Astrocyte (in vitro differentiated cells and primary cell): ENCODE measurements at places on chromosomes 11 and 22.
A peak's percentile ranks its signal among the peaks of the same experiment; 100 is the strongest.

DNA sequence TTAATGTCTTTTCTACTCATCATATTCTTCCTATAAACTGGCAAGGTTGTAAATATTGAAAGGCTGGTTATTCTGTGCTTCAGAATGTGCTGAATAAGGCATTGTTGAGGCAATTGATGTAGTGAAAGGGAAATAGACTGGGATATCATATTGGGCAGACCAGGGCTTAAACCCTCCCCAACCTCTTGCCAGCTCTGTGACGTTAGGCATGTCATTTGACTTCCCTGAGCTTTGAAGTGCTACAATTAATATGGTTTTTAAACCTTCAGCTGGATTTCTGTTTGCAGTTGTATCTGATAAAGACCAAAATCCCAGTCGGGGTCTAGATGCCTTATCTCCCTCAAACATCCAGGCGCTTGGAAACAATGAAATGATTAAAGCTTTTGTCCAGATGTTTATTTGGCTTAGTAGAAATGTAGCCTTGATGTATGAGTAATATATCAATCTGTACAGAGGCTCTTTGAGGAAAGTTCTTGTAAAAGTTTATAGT, 208.1 kb downstream of the DBX1 start:
- peak; percentile 74 for DNase-seq

GRCh38 chr11:117932426-117932825, 3.2 kb upstream of the TMPRSS13 start:
- DNase-seq, result no peak

DNA sequence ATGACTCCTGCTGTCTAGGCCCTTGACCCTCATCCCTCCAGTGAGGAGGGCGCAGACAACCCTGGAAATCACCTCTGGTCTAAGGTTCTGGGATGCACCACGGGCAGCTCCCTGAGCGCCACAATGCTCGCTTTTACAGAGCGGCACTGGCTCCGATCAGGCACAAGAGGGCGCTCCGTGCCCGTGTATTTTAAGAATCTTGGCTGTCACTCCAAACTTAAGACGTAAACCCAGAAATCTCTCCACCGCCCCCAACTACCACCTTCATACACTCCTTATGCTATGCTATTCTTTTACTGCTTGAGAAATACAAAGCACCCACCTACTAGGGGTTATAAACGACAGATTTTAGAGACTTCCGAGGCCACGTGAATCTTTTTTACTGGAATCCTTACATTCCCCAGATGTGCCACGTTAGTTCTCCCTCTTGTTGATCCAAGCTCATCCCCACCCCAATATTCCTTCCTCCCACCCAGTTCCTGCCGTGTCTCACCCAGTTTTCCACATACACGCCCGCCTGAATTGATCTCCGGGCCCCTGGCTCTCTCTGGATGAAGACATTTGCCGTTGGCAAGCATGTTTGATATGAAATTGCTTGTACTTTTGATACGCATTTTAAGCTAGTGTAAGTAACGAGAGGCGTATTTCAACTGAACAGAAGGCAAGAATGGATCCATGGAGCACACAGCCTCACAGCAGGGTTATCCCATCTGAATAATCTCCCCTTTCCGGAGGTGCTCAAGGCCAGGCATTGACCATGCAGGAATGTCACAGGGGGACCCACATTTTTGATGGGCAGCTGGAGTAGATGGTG, 453.5 kb downstream of the OPCML start:
- DNase-seq, result no peak

GRCh38 chr11:45181193-45181888, 34.9 kb downstream of the PRDM11 start:
- DNase-seq, result no peak

DNA sequence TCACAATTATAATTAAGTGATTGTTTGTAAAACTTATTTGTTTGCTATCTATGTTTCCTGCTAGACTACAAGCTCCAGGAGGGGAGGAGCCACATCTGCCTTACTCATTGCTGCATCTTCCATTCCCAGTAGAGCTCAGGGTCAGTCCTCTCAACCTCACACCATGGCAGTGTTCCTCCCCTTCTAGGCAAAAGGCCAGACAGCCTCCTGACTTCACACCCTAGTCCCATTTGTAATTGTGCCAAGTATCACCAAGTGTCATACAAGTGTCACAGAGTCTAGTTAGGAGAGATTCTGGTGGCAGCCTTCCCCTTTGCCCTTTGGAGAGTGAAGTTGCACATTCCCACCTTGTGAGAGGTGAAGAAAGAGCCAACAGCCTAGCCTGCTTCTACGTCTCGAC, 490.4 kb downstream of the INSC start:
- no peak for DNase-seq

GRCh38 chr11:118938491-118939403, 13.0 kb upstream of the BCL9L start:
- DNase-seq, result peak; percentile 92

GRCh38 chr11:58067685-58068084, 36.9 kb downstream of the OR6Q1 start:
- peak; percentile 22 for DNase-seq

GRCh38 chr11:16289541-16289940, 66.8 kb downstream of the SOX6 start:
- no peak for DNase-seq

DNA sequence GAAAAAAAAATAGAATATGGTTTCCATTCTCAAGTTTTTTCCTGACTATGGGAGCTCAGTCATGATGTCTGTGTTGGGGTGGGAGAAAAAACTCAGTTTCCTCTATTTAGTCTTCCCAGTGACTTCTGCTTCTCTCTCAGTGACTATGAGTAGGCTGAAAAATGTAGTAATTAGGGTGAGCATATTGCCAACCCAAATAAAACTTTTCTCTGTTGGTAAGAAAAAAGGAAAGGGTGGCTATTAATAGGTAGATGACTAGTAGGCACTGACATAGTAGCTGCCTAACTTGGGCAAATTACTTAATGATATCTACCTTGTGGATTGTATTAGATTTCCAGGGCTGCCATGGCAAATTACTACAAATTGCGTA, 34.2 kb upstream of the BIRC3 start:
- peak; percentile 68 for DNase-seq

DNA sequence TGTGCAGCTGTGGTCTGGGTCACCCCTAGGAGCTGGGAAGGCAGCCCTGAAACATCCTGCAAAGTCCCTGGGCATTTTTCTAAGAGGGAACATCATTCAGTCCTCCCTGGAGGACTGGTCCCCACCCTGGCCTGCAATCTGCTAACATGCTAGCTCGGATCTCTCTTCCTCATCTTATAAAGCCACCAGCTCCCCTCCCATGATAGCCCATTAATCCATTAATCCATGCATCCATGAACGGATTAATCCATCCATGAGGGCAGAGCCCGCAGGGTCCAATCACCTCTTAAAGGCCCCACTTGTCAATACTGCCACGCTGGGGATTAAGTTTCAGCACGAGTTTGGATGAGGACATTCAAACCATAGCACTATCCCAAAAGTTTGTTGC, 12.1 kb downstream of the PRG3 start:
- no peak for DNase-seq

GRCh38 chr11:28168718-28169117, 60.5 kb downstream of the METTL15 start:
- no peak for DNase-seq

- DNase-seq, result no peak
Measured at GRCh38 chr22:45908961-45909360, 68.0 kb downstream of the WNT7B start.

DNA sequence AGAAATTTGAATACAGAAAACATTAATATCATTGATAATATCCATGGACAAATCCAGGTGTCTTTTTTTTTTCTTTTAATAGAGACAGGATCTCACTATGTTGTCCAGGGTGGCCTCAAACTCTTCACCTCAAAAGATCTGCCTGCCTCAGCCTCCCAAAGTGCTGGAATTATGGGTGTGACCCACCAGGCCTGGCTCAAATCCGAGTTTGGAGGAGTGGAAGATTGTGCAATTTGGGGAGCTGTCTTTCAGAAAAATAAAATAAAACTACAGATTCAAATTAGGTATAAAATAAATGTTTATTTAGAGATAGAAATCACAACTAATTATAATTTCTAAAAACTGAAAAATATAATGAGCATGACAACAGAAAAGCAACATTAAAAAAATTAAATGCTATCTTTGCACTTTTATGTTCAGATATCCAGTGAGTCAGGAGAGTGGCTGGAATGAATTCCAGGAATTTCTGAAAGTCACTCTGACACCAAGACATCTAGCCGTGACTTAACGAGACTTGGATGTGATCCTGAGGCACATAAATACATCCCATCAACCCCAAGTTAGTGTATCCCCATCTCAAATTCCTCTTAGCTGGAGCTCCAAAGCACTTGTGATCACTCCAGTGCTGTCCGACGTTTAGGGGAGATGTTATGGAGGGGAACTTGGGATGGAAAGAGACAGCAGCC, 128.6 kb upstream of the THY1 start:
- DNase-seq, result peak; percentile 14

GRCh38 chr11:64854157-64854533, 9.7 kb upstream of the CDC42BPG start:
- DNase-seq, result no peak

GRCh38 chr11:112539741-112540140, 279.1 kb upstream of the PLET1 start:
- no peak for DNase-seq

- DNase-seq, result no peak
Measured at GRCh38 chr11:30763951-30764350, 177.8 kb upstream of the MPPED2 start.

- DNase-seq, result peak; percentile 34
Measured at GRCh38 chr11:106875013-106875412, 143.3 kb downstream of the GUCY1A2 start.

DNA sequence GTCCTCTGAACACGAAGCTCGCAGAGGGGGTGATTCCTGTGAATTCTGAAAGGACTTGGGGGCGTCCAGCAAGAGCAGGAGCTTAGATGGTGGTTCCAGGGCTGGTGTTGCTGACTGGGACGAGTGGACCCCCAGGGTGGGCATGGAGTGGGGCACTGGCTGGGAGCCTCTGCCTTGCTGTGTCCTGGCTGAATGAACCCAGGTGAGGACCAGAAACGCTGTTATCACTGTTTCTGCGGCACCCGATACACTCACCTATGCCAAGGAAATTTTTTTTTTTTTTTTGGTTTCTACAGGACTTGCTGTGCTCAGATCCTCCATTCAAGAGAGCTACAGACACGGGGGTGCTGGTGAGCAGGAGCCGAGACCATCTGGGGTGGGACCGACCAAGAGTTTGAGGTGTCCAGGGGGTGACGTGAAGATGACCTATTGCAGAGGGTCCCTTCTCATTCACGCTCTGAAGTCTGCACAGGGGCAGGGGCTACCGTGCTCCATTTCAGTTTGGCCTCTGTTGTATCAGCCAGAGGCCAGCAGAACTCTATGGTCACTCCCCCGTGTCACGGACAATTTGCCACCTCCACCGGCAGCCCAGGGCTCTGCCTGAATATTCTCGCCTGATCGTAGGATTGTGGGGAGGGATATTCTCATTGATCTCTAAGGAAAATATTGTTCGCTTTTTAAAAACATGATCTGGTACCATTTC, 3.6 kb downstream of the SMIM38 start:
- DNase-seq, result no peak

DNA sequence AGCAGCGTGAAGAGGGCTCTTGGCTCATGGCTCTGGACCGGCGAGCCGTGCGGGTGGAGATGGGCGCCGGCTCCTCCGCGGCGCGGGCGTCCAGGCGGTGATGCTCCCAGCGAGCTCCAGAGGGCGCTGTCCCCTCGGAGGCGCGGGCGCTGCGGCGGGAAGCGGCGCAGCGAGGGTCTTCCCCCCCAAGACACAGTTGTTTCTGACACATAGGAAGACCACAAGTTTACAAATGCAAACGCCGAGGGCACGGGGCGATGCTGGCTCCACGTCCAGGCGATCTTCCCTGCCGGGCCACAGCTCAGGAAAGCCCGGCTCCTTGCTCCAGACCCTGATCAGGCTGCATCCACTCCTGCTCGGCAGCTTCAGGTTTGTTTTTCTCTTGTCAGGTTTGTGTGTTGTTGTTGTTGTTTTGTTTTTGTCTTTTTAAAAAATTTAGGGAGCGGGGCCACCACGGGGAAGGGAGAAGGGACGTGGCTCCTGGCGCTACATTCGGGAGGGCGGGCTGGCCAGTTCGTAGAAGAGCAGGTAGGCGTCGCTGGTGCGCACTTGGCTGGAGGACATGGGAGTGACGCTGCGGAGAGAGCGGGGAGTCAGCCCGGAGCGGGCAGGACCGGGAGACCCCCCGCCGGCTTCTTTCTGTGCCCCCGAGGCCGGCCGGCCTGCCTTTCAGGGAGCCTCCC, 10.0 kb upstream of the MFRP start:
- DNase-seq, result no peak

DNA sequence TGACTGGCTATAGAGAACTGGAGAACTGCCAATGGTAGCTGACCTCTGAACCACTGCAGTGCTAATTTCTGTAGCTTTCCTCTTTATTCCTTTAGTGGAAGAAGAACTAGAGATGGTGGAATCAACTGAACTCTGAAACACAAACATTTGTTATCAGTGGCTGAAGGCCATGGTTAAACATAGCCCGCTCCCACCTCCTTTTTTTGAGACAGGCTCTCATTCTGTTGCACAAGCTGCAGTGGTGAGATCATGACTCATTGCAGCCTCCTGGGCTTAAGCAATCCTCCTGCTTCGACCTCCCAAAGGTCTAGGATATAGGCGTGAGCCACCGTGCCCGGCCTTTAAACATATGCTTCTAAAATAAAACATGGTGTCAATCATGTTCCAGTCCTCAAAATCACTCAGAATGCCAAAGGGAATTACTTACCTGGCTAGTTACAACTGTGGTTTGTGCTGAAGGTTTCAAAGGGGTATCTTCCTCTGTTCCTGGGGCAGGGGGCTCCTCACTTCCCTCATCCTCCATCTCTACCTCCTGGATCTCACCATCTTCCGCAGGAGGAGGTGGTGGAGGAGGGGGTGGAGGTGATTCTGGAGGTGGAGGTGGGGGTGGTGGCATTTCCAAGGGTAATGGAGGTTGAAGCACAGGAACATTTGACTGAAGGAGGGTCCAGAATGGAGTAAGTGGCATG, 9.0 kb upstream of the AGBL2 start:
- peak; percentile 43 for DNase-seq

- DNase-seq, result no peak
Measured at GRCh38 chr22:49597428-49598039, 230.1 kb downstream of the BRD1 start.

- DNase-seq, result no peak
Measured at GRCh38 chr11:44824300-44824704, 97.5 kb downstream of the TSPAN18 start.
